ENCODE measurements at places on chromosomes 6 and 20.

DNA sequence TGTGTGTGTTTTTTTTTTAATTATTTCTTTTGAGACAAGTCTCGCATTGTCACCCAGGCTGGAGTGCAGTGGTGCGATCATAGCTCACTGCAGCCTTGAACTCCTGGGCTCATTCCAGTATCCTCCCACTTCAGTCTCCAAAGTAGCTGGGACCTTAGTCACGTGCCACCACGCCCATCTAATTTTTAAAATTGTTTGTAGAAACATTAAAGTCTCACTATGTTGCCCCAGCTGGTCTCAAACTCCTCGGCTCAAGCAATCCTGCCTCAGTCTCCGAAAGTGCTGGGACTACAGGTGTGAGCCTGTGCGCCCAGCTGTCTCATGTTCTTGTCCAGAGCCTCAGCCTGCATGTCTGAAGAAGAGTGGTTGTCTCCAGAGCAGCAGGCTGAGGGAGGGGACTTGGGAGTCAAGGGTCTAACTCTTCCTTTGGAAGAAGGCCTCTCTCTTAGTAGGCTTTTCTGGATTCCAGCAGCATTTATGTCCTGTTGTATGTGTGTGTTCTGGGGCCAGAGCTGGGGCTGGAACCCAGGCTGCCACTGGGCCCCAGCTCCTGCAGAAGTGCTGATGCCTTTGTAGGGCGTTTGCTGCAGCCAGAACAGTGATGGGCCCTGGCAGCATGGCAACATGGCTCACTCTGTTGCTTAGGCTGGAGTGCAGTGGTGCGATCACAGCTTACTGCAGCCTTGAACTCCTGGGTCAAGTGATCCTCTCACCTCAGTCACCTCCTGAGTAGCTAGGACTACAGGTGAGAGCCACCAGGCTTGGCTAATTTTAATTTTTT is 5.4 kb downstream of the DNMT3B start:
- no peak for DNase-seq

DNA sequence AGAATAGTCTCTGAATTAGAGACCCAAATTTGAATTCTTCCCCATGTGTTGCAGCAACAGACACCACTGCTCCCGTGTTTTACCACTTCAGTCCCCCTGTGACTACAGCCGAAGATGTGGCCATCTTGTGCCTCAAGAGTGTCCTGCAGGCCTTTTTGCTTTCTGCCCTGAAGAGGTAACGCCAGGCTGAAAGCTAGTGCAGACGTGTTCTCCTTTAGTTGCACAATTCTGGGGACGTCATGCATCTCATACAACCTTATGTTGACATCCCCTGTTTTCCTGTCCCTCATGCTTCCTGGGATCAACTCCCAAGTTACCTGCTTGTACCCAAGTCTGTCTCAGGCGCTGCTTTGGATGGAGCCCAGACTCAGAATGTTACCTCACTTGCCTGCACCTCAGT is 69.1 kb upstream of the SLC22A23 start:
- no peak for DNase-seq

- DNase-seq = no peak
Observed at GRCh38 chr6:166862287-166862977, 93.9 kb downstream of the RNASET2 start.

DNA sequence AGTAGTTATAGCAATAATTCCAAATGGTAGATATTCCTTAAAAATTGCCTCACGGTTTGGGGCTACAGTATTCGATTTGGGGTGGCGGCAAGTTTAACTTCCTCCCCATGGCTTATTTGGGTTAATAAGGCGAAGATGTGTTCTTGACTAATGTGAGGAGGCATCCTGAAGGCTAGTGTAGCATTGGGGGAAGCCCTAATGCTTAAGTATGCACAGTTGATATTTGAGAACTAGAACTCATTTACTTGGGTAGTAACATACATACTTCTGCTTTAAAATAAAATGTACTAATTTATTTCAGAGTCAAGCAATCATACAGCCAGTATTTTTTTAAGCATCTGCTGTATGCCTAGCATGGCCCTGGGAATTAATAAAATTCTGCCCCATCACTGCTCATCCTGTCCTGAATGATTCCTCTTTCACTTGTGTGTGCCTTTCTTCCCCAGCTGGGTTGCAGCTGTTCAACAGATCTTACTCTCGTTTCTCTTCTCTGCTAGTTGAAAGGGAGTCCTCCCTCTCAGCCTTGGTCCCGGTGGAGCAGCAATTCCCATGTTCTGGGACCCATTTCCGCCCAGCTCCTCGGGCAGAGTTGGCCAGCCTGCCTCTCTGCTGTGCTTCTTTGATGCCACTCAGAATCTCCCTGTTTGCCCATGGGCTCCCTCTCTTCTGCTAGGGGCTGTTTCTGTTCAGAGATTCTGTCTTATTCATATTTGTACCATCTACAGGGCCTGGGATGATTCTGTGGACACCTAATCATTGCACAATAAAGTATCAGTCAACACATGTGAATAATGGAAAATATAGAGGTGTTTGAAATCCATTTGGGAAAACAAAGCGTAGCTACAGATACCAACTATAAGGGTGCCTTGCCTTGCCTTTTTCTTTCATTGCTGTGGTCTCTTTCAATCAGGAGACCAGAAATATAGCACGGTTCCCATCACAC is 104.8 kb downstream of the ARID1B start:
- DNase-seq = no peak

- DNase-seq = no peak
Observed at GRCh38 chr6:143187238-143187923, 126.7 kb downstream of the AIG1 start.

DNA sequence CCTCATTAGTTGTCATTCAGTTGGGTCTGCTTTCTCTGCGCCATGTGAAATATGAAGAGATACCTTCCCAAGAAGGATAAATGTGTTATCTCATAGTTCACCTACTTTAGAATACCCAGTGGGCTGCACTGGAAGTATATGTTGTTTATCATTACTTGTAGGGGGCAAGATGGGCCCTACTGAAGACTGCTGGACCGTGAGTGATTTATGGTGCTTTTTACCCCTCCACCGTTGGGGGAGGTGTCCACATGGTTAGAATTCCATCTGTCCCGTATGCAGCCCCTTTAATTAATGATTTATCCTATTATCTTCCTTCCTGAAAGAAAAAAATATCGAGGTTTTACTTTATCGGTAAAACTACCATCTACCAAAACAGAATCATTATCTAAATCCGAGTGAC is 97.0 kb downstream of the TSHZ2 start:
- no peak for DNase-seq

DNA sequence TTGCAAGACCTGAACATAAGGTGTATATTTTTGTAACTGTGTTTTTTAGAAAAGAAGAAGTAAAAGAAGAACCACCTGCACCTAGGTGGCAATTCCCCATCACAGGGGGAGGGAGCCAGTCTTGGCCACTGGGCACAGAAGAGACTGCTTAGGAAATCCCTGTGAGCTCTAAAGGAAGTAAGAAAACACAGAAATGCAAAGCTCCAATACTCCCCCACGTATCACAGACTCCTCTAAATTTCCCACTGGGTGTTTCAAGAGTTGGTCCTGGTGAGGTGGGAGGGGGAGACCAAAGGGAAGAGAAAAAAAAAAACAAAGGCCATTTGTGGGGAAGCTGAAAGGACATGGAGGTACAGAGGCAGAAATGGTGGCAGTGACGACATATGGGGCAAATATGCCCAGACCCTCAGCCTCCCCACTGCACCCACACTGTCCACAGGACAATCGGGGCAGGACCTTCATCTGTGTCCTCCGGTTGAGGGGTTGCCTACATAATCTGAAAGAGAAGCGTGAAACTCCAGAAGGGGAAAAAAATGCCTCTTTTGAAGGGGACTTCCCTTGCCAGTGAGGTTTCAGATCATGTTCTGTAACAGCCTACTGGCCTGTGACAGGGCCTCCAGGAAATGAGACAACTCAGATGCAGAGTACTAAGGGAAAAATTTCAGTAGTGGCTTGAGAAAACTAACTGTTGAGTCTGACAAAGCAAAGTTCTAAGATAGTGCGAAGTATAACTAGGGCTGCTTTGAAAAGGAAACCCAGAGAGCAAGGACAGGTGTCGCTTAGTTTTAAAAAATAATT is 226.2 kb upstream of the MARCKS start:
- no peak for DNase-seq

- DNase-seq = no peak
Observed at GRCh38 chr6:11224966-11225463, 7.5 kb downstream of the NEDD9 start.
